ENCODE measurements at places on chromosomes 13 and 19.

DNA sequence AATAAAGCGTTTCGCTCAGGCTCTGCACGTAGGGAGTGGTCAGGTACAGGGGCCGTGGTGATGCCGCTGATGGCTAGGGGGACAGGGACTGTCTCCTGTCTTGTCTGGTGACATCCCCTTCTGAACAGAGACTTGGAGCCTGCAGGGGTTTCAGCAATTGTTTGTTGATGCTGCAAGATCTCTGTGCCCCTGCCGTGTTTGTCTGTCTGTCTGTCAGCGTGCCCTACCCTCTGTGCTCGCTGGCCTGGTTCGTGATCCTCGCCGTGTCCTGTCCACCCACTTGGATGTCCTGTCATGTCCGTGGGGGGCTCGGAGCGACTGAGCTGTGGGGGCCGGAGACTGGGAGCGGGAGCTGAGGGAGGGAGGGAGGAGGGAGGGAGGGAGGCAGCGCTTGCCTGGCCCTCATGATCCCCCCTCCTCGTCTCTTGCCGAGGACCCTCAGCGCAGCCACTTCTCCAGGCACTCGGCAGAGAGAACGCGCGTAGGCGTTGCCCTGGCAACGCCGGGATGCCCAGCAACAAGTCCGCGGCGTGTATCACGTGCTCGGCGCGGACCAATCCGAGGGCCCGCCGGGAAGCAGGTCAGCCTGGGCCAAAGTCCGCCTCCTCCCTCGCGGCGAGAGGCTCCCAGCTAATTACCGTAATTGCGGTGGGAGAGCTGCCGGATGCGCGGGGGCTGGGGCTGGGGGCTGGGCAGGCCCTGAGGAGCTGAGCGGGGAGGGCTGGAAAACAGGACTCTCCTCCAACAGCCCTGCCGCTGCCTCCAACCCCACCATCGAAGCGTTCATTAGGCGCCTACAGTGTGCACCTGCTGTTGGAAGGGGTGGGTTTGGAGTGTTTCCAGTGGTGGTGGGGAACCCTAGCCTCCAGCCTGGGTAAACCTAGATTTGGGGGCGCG is 31.9 kb upstream of the FEM1A start:
- DNase-seq: peak; percentile 99

- DNase-seq: no peak
Measured at GRCh38 chr19:16591803-16592556, 19.8 kb upstream of the SLC35E1 start.

GRCh38 chr13:50989476-50989875 is 79.9 kb downstream of the RNASEH2B start:
- DNase-seq: peak; percentile 20

- no peak for DNase-seq
Measured at GRCh38 chr13:33006638-33007037, 9.6 kb upstream of the KL start.

All from AG08396 (cell line).